ENCODE measurements at places on chromosomes 11 and 22.

- no peak for DNase-seq
Observed at GRCh38 chr11:109606256-109606655, 184.3 kb downstream of the C11orf87 start.

DNA sequence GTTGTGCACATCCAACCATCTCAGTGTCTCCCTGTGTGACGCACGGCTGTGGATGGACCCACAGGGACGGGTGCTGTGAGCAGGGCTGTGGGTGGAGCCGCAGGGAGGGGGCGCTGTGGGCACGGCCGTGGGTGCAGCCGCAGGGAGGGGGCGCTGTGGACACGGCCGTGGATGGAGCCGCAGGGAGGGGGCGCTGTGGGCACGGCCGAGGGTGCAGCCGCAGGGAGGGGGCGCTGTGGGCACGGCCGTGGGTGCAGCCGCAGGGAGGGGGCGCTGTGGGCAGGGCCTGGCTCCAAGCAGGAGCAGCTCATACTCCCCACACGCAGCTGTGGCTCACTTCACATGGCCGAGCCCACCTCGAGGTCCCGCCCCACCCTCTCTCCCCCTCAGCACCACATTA, 6.0 kb upstream of the MAPK11 start:
- DNase-seq = no peak

- no peak for DNase-seq
Observed at GRCh38 chr22:46727813-46728364, 10.2 kb downstream of the CERK start.

- no peak for DNase-seq
Observed at GRCh38 chr22:19803736-19804267, 43.2 kb downstream of the TBX1 start.

GRCh38 chr22:19523240-19524169, 705 bp downstream of the CLDN5 start:
- DNase-seq = no peak

DNA sequence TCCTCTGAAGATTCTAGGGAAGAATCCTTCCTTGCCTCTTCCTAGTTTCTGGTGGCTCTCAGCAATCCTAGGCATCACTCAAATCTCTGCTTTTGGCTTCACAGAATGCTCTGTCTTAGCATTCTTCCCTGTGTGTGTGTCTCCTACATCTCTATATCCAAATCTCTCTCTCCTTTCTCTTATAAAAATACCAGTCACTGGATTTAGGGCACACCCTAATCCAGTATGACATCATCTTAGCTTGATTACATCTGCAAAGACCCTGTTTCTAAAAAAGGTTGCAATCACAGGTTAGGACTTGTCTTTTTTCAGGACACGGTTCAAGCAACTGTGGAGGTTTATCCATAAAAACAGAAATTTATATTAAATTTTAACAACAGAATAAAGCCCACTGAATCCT, 54.4 kb downstream of the NARS2 start:
- no peak for DNase-seq

DNA sequence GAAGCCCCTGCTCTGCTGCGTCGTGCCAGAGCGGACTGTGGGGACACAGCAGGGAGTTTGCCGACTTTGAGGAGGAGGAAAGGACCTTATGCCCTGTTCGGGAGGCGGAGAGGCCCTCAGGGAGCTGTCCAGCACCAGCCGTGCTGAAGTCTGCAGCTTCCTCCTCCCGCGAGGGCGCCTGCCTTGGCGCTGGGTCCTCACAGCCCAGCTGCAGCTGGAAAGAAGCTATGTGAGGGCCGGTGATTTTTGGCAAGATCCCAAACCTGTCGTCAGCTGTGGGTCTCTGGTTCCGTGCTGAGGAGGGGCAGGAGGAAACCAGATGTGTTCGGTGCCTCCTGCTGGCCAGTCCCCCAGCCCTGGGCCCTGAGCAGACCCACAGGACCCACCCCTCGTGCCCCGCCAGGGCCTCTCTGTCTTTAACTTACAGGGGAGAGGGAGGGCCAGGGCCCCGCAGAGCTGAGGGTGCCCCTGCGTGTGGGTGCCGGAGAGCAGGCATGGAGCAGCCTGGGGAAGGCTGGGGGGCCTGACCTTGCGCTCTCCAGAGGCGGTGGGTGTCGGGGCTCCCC, 12.0 kb downstream of the BRSK2 start:
- peak; percentile 45 for DNase-seq

DNA sequence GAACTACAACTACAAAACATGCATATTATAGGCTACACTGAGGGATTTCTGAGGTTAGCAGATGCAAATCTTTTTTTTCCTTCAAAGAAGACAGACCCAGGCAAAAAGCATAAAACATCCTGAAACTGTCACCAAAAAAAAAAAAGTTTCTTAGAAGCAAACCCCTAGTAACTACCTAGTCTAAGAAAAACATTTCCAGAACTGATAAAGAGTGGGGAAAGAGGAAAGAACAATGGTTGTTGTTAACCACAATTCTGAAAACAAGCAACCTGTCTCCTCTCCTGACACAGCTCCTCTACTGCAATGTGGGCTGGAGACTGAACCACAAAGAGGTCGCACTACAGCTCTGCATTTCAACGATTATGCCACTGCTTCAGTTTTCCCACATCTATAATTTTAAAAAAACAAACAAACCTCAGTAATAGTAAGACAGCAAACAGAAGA, 15.0 kb downstream of the DENND5A start:
- peak; percentile 63 for DNase-seq

DNA sequence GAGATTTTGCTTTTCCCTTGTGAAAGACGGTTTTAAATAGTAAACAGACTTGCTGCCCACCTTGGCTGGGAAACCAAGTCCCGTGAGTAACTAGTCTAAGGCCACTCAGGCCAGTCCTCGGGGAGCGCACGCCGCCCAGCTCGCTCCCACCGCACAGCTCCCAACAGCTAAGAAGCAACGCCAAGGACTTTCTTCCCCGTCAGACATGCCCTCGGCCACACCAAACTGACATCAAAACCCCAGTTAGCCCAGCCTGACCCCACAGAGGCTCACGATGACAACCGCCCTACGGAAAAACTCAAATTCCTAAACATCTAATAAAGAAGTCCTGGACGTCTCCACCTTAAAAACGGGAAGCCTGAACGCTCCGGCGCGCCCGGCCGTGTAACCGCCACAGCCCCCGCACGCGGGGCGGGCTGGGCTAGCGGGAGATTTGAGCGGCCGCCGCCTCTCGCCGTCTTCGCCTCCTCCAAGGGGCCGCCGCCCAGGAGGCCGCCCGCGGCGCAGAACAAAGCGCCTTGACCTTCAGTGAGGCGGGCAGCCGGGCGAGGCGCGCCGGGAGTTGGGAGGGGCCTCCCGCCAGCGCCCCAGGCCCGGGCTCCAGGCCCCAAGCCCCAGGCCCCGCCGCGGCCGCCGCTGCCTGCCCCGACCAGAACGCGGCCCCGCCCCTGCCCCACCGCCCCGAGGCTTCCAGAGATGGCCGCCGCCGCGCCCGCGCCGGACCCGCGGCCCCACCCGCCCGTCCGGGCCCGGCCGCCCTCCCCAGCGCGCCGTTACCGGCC, 486 bp downstream of the NAP1L4 start:
- peak; percentile 47 for DNase-seq

- DNase-seq = peak; percentile 74
Observed at GRCh38 chr11:118921121-118921928, 4.4 kb downstream of the BCL9L start.

GRCh38 chr11:9760193-9760575, 96.3 kb downstream of the SWAP70 start:
- DNase-seq = peak; percentile 92

- DNase-seq = peak; percentile 91
Observed at GRCh38 chr22:36332623-36333332, 55.0 kb downstream of the MYH9 start.

- no peak for DNase-seq
Observed at GRCh38 chr11:29507376-29507775, 509.5 kb downstream of the KCNA4 start.

- no peak for DNase-seq
Observed at GRCh38 chr22:26552466-26552865, 37.5 kb downstream of the TPST2 start.

- peak; percentile 81 for DNase-seq
Observed at GRCh38 chr22:26568207-26568706, 21.7 kb downstream of the TPST2 start.

DNA sequence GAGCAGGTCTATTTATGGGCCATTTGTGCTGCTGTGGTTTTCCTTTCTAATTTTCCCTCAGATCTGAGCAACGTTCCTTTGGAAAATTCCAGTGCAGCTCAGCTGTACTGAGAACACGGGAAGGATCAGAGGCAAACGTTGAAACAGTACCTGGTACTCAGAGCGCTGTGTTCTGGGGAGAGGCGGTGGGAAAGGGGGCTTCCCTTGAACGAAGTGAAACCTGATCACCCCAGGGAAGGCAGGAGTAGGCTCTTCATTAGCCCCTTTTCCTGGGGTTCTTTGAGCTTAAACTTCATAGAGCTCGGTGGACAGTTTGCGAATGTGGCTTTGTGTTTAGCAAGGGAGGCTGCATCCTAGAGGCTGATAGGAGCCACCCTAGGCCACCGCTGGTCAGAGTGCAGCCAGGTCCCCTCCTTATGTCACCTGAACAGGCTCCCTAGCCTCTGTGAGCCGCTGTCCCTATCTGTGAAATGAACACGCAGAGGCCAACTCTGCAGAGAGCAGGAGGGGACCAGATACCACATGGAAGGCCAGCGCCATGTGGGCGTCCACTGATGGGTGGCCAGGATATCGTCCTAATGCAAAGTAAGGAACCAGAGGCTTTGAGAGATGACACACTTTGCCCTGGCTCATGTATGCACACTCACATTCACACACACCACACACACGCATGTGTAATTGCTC, 1464.8 kb downstream of the BRD1 start:
- no peak for DNase-seq

DNA sequence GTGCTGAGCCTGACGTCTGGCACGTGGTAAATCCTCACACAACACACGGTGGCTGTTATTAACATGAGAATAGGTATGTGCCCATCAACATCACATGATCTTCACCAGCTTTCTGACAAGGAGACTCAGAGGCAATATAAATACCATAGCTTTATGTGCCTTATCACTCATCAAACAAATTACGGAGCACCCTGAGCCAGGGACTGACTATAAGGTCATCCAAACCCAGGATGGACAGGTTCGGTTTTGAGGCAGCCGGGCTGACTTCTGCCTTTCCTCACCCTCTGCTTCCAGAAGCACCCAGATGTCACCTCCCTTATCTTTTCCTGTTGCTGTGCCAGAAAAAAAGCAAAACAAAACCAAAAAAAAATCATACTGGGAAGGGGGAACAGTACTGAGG, 5.7 kb upstream of the PLAAT3 start:
- no peak for DNase-seq

DNA sequence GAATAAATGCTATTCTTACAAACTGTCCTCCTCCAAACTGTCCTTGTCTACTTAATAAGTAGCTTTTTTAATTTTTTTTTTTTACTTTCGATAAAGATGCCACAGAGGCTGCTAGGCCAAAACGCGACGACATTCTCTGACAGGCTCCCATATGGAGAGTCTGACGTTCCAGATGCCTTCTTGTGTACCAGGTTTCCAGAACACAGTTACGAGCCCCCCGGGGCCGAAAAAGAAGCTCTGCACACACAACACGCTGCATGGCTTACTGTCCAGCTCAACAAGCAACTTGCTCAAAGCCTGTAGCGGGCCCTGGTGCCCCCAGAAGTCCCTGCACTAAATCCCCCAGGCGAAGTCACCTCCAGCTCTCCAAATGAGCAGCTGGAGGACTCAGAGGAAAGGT, 39.3 kb downstream of the LARGE1 start:
- DNase-seq = no peak

DNA sequence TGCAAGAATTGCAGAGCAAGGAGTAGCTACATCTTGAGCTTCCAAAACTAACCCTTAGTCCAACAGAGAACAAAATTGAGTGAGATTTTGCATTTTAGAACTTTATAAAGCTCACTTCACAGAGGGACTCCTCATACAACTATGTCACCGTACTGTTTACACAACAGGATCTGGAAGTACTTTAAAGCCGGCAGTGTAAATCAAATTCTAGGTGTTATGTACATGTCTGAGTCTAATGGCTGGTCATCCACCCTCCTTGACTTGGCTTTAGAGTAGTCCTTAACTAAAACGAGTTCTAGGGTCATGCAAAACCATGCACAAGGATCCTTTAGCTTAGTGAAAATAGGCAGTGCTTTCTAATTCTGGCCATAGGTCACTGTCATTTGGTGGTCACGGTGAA, 23.5 kb downstream of the IRAG1 start:
- DNase-seq = no peak

DNA sequence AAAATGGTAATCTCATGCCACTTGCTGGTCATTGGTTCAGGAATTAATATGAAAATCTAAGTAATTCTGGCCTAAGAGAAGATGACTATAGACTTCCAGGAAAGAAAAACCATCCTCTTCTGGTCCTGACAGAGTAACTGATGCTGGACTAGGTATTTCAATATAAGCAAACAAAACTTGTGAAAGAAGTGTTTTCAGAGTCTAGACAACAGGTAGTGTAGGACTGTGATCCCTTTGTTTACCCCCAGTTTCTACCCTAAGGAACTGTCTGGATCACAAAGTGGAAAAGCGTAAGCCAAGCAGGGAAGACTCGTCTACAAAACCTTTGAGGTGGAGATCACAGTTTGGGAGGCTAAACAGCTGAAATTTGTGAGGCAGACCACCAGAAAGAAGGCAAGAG, 30.4 kb upstream of the ARL14EP start:
- DNase-seq = no peak

- DNase-seq = no peak
Observed at GRCh38 chr22:31120230-31120629, 2.5 kb upstream of the INPP5J start.

GRCh38 chr22:17853073-17853472, 78.8 kb upstream of the BID start:
- DNase-seq = no peak

DNA sequence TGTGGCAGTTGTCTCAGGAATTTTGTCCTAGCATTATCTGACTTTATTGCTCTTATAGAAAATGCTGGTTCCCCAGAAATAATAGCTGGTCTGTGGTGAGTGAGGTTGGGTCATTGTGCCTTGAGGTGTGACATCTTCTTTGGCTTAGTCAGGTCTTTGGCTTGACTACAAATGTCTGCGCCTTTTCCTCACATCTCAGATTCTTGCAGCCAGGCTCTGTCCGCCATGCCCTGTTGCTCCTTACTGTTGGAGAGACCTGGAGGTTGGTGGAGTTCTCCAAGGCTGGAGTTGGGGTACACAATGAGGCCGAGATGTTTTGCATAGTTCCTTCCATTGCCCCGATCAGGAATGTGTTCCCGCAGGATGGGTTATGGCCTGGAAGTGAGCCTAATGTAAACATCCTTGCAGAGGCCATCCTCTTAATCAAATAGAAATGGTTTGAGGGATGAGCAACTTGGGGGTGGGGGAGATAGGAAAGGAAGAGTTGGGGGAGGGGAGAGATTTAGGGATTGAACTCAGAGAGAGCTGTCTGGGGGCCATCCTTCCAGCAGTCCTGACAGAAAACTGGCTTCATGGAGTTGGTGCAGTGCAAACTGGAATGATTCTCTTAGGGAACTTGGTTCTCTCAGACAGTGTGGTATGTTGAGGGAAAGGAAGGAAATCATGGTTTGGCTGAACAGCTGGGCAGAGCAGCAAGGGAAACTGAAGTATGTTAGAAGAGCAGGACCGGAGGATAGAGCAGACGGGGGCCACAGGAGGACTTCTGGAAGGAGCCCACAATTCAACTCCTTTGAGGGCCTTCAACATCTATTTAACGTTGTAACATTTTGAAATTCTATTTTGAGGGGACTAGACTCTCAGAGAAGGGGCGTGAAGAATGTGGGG, 49.9 kb downstream of the ZBTB16 start:
- no peak for DNase-seq

GRCh38 chr11:1486054-1486825, at the start of gene MOB2:
Gene MOB2 (minus strand): TSS chr11:1486779. CDS start chr11:1486556, 223 bp downstream.
- DNase-seq = no peak
